ENCODE measurements at places on chromosomes 2 and 18.

GRCh38 chr2:144648837-144649465, 129.0 kb upstream of the ZEB2 start:
- no peak for DNase-seq
- H3K27ac ChIP-seq, result no peak overlapping the region
- no peak overlapping the region for H3K4me3 ChIP-seq
- H3K36me3 ChIP-seq, result no peaks in the 10 kb centered on the region

- no peak overlapping the region for H3K4me3 ChIP-seq
- H3K27me3 ChIP-seq, result no peaks in the 10 kb centered on the region
- no peak overlapping the region for H3K27ac ChIP-seq
Observed at GRCh38 chr2:85648619-85649018, 19.4 kb downstream of the SFTPB start.

DNA sequence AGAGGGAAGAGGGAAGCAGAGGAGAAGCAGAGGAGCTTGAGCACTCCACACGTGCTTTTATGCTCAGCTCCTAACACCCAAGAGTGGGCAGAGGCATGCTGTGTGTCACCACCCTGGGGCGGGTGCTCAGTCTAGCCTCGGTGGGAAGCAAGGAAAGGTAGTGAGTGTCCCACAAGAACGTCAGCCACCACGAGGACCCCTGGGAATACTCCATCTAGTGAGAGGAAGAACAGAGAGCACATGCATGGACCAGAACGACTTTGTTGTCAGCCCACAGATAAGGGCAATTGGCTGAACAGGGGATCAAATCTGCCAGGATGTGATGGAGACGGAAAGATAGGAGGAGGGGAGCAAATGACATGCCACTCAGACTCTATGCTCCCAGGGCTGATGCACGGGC, 83.4 kb downstream of the XDH start:
- no peak overlapping the region for H3K27ac ChIP-seq
- H3K4me3 ChIP-seq, result no peak overlapping the region
- H3K36me3 ChIP-seq, result no peaks in the 10 kb centered on the region

GRCh38 chr2:217790681-217791392, 212.0 kb downstream of the TNS1 start:
- H3K4me1 ChIP-seq, result no peaks in the 10 kb centered on the region
- no peaks in the 10 kb centered on the region for H3K27me3 ChIP-seq
- DNase-seq, result no peak
- no peaks in the 10 kb centered on the region for H3K36me3 ChIP-seq
- H3K4me3 ChIP-seq, result no peak overlapping the region

DNA sequence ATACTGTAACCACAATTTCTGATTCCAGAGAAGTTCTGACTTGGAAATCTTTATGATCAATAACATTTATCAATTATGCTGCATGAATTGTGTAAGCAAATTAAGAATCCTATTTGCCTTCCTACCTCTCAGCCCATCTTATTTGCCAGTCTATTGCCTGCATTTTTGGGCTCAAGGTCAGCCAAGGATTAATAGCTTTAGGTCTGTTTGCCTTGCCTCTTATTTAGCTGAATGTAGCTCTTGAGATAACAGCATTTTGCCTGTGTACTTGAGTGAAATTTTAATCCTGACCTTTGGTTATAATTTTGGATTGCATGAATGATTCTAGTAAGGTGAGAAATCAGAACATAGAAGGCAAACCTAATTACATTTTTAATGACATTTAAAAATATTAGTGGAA, 51.2 kb downstream of the MYO3B start:
- H3K27me3 ChIP-seq, result no peaks in the 10 kb centered on the region
- DNase-seq, result no peak
- H3K36me3 ChIP-seq, result no peaks in the 10 kb centered on the region
- H3K4me3 ChIP-seq, result no peak overlapping the region

GRCh38 chr2:100451734-100452133, 18.5 kb upstream of the NMS start:
- no peaks in the 10 kb centered on the region for H3K36me3 ChIP-seq
- H3K27me3 ChIP-seq, result no peaks in the 10 kb centered on the region
- DNase-seq, result no peak
- H3K27ac ChIP-seq, result no peak overlapping the region
- no peaks in the 10 kb centered on the region for H3K4me1 ChIP-seq
- no peak overlapping the region for H3K4me3 ChIP-seq

DNA sequence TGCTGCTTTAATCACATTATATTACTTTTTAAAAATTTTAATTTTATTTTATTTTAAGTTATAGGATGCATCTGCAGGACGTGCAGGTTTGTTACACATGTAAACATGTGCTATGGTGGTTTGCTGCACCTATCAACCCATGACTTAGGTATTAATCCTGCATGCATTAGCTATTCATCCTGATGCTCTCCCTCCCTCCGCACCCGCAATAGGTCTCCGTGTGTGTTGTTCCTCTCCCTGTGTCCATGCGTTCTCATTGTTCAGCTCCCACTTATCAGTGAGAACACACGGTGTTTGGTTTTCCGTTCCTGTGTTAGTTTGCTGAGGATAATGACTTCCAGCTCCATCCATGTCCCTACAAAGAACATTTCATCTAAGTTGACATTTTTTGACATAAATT, 283.2 kb downstream of the CYRIA start:
- H3K4me1 ChIP-seq, result no peaks in the 10 kb centered on the region
- no peaks in the 10 kb centered on the region for H3K27me3 ChIP-seq
- H3K4me3 ChIP-seq, result no peak overlapping the region
- DNase-seq, result no peak

GRCh38 chr18:56532176-56532840, 106.1 kb downstream of the TXNL1 start:
- no peaks in the 10 kb centered on the region for H3K36me3 ChIP-seq
- H3K27ac ChIP-seq, result no peak overlapping the region
- H3K4me1 ChIP-seq, result no peaks in the 10 kb centered on the region
- no peak overlapping the region for H3K4me3 ChIP-seq
- no peaks in the 10 kb centered on the region for H3K27me3 ChIP-seq

- DNase-seq, result no peak
- no peaks in the 10 kb centered on the region for H3K27me3 ChIP-seq
- H3K36me3 ChIP-seq, result no peaks in the 10 kb centered on the region
Observed at GRCh38 chr2:212931271-212931670, 220.1 kb downstream of the IKZF2 start.

- H3K4me3 ChIP-seq, result no peak overlapping the region
- no peaks in the 10 kb centered on the region for H3K27me3 ChIP-seq
- no peaks in the 10 kb centered on the region for H3K36me3 ChIP-seq
- H3K27ac ChIP-seq, result no peak overlapping the region
- DNase-seq, result no peak
- H3K4me1 ChIP-seq, result no peaks in the 10 kb centered on the region
Observed at GRCh38 chr2:82834893-82835292, 1624.2 kb downstream of the SUCLG1 start.

Measured in liver (tissue), 10 donors.